ENCODE measurements at places on chromosomes 1 and 21. TPM values are rescaled to one million over a fixed set of nuclear protein-coding genes. Genes with fewer than 3 reads are reported as not detected.

Gene GBP7
- total RNA-seq, result 0.07 TPM

Gene OR2L3
- total RNA-seq, result not detected

Gene RAB3B
- 4.5 TPM for total RNA-seq

Gene SSX2IP
- total RNA-seq, result 22.8 TPM

GRCh38 chr1:172141341-172141881 lies 279.1 kb upstream of the C1orf105 start:
- no peak for DNase-seq

DNA sequence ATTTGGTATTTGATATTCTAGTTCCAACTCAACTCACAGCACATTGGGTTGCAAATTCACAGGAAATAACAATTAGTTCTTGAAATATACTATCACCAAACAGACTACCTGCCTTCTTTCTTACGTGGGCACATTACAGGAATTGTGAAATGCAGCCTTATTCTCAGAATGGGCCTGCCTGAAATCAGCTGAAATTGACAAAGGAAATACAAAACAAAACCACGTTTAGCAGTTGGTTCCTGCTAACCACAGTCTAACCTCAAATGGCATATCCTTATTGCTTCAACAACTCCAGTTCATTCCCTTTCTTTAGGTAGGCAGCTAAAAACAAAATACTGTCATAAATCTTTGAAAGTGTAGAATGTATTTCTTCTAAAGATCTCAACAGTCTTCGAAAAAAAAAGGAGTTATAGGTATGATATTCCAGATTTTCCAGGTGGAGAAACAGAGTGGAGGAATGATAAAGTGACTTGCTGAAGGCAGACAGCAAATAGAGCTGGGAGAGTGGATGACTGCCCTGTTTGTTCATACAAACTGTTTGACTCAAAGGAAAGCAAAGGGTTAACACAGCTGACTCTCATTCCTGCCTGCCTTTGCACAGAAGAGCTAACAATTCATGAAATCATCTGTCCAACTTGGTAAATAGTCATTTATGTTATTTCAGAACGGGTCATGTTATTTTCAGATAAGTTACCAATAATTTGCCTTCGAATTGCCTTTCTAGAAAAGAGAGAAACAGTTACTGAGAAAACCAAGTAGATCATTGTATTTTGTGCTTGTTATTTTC lies 1.6 kb upstream of the GREM2 start:
- no peak for DNase-seq

DNA sequence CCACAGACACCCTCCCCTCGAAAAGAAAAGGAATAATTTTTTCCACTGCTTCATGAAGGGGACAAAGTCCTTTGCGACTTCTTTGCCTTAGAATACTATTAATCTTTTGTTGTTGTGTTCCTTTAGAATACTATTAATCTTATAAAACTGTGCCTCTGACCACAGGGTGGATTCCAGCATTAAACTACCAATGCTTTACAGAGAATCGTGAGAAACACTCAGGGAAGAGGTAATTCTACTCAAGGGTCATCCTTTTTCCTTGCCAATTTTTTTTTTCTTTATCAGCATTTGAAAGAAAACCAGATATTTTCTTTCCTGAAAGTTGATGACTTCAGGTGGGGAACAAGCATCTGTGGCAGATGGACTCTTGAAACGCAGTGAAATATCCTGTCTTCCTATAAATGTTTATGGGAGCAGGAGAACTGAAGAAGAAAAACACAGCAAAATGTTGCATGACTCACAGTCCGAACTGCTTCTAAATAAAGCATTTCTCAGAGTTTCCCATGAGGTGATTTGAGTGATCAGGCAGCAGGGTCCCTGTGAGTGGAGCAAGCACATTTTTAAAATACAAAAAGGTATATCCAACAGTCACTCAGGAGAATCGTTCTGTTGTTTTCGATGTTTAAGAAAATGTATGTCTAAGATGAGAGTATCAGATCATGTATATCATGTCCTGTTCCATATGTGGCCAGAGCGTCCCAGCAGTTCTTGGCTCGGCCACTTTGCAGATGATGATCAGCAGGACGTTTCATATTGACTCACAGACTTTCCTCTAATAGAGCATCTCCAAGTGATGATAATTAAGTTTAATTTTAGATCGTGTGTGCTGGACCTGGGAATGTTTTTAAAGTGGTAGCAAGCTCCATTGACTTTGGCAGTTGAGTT lies 154.2 kb upstream of the RUNX1 start:
- peak; percentile 43 for DNase-seq

DNA sequence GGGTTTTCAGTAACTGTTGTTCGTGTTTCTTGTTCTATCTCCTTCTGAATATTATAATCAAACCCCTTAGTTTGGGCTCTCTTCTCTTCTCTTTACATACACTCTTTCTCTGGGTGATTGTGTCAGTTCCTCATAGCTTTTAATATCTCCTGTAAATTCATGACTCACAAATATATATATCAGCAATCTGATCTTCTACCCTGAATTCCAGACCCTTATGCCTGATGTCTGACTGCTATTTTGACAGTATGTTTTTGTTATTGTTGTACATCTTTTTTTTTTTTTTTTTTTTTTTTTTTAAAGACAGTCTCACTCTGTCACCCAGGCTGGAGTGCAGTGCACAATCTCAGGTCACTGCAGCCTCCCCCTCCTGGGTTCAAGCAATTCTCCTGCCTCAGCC lies 70.8 kb upstream of the MPC2 start:
- no peak for DNase-seq

DNA sequence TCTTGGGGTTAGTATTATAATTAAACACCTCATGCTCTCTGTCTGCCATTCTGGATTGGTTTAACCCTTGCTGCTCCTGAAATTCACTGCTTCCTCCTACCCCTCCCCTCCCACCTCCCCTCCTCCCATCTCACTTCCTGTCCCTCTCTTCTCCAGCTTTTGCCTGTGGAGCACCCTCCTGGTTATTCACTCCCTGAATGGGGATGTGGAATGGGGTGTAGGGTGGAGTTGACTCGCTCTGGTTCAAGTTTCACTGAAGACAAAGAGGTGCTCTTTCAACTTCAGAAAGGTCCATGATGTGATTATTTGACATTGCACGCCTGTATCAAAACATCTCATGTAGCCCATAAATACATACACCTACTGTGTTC lies 160.5 kb downstream of the PLXNA2 start:
- no peak for DNase-seq

GRCh38 chr1:225999912-226000337 lies 782 bp upstream of the SDE2 start:
- no peak for DNase-seq

Gene ANGPTL1
- not detected for total RNA-seq

DNA sequence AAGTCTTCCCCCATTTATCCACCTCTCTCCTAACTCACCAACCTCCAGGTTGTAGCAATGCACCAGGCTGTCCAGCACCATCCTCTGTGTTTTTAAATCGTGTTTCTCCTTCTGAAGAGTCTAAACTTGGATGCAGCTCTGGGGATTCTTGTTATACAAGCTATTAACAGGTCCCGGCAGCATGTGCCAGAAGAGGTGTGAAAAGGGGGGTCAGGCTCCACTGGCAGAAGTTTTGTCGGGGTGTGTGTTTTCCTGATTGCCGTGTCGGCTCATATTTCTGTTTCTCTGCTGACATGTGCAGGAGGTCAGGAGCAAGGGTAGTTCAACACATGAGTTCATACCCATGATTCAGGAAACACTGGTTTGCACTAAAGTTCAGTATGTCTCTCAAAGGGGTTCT lies 658.6 kb upstream of the CAMK1G start:
- DNase-seq, result no peak

Gene LDLRAD1
- total RNA-seq, result not detected

GRCh38 chr21:21200103-21200938 lies 202.1 kb downstream of the NCAM2 start:
- DNase-seq, result peak; percentile 85

Gene PBX1
- total RNA-seq, result 9.8 TPM

DNA sequence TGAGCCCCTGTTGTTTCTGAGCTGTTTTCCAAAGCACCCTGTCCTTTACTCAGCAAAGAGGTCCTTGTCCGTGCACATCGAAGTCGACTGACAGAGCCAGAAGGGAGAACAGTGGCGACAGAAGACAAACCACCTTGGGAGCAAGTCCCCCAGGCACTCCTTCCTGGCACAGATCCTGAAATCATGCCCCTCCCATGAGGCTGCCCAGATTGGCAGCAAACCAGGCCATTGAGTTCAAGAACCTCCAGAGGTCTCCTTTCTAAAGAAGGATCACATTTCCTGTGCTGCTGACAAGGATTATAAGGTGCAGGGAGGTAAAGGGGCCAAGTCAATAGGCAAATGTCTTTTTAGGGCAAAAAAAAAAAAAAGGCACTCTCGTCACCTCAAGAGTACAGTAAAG lies 84.7 kb upstream of the HIVEP3 start:
- DNase-seq, result peak; percentile 48
